ENCODE measurements at places on chromosomes 5 and 9.

DNA sequence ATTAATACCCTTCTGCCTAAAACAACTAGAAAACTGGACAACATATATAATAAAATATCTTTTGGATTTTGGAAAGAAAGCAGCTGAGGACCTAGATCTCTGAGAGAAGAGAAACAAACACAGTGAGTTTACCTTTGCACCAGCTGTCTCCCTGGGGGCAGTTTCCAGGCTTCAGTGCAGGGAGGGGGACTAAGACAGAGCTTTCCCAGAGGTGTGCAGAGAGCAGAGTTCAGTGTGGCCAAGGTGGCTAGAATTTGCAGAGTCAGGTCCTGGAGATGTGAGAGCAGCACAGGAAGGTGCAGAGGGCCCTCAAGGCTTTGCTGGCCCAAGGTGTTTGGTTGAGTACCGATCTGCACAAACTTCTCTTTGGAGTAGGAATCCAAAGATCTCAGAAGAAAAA, 26.3 kb upstream of the PTPDC1 start:
- no peak for DNase-seq

- no peak for DNase-seq
These were observed 101.4 kb upstream of the POC5 start for GRCh38 chr5:75818661-75819060.

GRCh38 chr5:17234374-17234773, 16.9 kb downstream of the BASP1 start:
- DNase-seq: no peak

GRCh38 chr5:124621279-124621678, 125.2 kb downstream of the ZNF608 start:
- no peak for DNase-seq

DNA sequence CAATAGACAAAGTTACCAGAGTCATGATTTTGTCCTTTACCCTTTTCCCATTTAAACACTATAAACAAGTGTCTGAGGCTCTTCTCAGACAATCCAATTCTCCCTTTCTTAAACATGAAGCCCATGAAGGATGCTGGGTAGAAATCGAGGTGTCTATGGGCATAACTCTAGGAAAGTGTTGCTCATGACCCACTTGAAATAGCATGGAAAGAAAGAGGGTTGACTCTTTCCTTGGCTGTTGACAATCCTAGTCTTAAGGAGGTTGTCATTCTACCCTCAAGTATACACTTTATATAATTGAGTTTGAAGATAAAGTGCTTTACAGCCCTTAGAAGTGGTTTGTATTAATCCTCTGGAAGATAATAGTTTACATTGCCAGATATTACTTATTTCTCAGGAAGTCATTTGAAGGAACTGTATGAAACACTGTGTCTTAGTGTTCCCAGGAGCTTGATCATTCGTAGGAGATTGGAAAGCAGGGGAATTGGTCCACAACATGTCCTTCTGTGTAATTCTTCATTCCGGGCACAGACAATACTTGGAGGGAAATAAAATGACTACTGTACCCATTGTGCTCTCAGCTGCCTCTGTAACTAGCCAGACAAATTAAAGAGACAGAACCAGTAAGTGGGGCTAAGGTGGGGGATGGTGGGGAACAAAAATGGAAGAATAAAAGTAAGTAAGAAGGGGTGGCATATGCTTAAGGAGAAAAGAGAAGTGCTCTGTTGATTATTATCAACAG, 1078.3 kb upstream of the DMAC1 start:
- DNase-seq: no peak

DNA sequence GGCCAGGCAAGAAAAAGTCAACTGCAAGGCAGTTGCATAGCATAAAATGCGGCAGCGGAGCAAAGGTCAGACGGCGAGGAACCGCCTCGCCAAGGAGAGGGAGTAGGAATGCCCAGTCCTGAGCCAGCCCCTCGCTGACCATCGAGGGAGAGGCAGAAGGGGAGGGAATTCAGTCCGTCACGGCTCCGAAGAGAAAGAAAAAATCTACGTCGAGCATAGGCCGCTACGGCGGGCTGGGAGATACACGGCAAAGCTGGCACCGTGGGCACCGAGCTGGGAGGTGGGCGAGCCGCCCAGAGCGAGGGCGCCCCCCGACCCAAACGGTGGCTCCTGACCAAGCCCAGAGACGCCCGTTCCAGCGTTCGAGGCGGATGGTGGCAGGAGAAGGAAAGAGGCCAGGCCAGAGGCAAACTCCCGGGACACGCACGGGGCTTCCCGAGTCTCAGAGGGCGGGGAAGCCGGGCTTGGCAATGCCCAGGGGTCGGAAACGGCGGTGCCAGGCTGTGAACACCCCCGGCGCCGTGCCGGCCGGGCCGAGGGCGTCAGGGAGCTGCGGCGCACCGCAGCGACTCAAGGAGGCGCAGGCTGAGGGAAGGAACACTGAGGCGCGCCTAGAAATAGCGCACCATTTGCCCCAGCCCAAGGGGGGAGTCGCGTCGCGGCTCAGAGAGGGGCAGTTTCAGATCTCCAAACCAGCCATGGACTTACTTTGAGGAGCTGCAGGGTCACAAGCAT, 518 bp downstream of the SPRY4 start:
- no peak for DNase-seq

- no peak for DNase-seq
These were observed 1.0 kb upstream of the GOLGA1 start for GRCh38 chr9:124941679-124942561.

DNA sequence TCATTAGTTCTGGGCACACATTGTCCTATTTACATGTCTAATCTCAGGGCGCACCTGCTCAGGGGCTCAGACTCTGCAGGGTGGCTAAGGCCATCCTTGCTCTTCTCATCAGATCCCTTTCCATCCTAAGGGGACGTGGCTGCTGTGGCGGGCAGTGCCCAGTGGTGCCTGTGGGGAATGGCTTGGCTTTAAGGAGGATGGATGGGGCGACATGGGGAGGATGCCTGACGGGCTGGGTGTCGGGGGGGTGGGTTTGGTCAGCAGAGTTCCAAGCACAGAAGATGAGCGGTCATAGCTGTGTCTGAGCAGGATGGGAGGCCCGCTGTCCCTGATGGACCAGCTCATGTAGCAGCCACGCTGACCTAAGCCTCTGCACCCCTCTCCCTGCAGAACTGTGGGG, 40.9 kb upstream of the SUSD3 start:
- no peak for DNase-seq

DNA sequence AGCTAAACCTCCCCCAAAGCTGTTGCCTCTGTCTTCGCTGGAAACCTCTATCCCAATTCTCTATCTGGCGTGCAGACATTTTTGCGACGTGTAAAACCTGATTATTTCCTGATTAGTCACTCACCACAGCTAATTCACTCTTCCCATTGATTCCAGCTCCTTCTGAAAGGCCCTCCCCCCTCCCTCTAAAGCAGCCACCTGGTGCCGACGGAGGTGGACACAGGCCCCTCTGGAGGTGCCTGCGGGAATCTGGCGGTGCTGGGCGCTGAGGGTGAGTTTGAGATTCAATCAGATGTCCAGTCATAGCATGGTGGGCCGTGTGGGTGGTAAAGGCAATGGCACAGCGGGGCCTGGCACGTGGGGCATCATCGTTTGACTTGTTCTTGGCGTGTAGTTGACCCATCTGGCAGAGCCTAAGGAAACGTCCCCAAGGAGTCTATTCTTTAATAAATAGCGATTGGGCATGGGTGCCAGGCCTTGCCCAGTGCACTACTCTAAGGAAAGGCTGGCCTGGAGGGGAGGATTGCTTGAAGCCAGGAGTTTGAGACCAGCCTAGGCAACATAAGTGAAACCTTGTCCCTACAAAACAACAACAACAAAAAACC, 271.1 kb upstream of the MVB12B start:
- DNase-seq: no peak

DNA sequence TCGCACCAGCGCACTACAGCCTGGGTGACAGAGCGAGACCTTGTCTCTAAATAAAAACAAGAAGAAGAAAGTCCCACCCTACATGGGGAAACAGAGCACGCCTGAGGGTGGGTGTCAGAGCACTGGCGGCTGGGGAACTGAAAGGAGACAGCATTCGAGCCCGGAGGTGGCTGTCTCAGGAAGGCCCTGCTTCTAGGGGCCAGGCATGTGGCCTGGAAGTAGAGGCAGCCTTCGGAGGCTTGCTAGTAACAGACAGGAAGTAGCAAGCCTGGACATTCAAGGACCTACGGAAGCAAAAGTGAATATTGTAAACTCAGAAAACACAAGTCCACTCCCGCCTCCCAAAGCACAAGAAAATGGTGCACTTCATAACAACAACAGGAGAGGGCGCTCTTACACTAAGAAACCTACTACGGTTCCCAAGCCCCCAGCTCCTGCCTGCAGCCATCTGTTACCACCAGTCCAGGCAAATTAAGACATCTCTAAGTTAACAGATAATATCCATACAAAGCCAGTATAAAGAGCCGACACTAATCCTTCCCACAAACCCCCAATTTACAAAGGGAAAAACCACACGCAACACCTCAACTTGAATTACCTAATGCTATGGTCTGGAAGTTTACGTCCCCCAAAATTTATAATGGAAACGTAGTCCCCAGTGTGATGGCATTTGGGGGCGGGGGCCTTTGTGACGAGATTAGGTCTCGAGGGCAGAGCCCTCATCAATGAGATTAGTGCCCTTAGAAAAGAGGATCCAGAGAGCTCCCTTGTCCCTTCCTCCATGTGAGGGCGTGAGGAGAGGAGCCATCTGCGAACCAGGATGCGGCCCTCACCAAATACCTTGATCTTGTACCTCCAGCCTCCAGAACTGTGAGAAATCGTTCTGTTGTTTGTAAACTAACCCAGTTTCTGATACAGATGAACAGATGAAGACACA, 7.7 kb downstream of the RASGEF1C start:
- no peak for DNase-seq

DNA sequence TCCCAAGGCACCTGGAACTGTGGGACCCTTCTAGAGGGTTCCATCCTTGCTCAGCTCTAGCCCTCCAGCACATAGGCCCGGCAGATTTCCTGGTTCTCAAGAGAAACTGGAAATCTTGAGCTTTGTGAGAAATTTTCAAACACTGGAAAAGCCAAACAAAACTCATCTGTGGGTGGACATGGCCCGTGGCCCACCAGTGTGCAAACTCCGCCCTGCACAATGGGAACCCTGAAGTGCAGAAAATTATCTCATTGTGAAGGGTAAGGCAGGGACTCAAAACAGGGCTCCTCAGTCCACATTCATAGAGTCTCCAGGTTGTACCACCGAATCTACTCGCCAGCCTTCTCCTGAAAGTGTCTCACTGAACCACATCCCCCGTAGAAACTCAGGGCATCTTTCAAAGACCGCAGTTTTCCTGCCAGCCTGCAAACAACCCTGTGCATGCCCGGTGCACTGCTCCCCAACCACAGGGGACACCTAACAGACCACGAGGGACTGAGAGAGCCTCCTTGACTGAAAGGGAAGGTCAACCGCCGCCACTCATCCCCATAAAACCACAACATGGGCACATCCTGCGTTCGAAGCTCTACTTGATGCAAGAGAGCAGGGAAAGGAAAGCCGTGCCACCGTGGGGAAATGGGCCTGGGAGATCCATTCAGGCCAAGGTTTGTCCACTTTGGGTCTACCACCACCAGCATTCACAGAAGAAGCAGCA, 18.1 kb downstream of the ADAMTS2 start:
- DNase-seq: no peak

GRCh38 chr5:139862313-139862712, 66.7 kb downstream of the PSD2 start:
- DNase-seq: peak; percentile 31

GRCh38 chr5:633501-633955, 21.4 kb downstream of the CEP72 start:
- DNase-seq: no peak

DNA sequence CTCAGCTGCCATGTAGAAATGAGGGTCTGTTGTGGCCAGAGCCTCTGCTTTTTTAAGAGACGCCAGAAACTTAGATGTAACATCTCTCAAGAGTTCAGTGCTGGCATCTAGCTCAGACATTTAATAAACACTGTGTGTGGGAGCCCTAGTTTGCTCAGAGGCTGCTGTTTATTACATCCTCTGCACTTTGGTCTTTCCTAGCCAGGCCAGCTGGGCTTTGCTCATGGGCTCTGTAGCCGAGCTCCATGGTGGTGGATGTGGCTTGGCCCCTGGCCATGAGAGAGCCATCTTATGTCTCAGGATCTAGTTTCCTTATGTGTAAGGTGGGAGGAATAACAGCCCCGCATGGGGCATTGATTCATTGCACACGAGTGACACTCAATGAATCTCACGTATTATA, 30.0 kb downstream of the ARHGEF37 start:
- DNase-seq: no peak

- DNase-seq: no peak
These were observed 61.5 kb downstream of the FXN start for GRCh38 chr9:69097064-69097463.

GRCh38 chr9:25733336-25733982, 55.2 kb upstream of the TUSC1 start:
- DNase-seq: no peak

- no peak for DNase-seq
These were observed 10.4 kb downstream of the CCL28 start for GRCh38 chr5:43401827-43402226.

DNA sequence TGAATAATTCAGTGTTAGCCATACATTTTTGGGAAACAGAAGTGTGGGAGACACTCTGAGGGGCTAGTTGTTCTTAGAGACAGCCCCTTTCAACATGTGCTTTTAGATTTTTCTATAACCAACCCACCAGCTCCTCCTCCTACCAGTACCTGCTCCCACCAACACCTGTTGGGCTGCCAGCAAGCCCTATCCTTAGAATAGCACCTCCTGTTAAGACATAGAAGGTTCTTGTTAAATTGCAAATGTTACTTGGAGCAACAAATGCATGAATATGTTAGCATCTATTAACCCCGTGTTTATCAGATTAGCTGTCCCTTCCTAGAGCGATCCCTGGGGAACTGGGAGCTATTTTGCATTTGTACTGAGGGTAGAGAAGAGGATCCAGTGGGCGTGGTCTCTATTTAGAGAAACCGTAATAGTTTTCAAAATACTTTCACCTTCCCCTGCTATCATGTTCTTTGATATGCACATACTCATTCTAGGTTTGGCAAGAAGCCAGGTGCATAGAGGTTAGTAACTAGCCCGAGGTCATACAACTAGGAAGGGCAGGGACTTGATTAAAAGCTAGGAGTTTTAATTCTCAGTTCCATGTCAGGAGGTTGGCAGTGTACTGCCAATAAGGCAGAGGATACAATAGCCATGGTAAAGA, 334.4 kb downstream of the KCTD16 start:
- DNase-seq: no peak

DNA sequence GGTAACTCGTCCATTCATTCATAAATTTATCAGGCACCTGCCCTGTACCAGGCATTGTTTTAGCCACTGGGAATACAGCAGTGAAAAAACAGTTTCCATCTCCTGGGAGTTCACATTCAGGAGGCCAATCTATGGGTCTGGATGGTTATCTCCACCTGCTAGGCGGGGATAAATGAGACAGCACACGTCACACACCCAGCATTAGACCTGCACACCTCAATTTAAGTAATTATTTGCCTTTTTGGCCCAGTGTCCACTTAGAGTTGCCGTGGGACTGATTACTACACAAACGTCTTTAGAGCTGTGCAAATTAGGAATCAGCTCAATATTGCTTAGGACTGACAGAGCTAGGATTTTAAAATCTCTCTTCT, 46.1 kb downstream of the STK10 start:
- DNase-seq: no peak

DNA sequence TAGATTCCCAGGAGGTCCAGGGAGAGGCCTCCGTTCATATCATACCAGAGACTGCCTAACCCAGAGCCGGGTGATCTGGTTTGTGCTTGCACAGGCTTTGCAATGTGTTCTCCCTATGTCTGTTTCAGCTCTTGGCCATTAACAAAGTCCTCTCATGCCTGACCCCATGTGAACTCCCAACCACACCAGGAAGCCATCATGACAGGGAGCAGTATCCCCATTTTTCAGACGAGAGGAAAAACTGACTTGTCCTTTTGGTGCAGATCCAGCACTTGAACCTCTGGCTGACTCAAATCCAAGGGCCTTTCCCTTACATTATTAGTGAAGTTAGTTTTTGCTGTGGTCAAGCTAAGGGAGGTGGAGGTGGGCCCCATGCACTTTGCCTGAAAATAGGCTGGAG, 58.4 kb downstream of the TEX10 start:
- no peak for DNase-seq

All from GM06990 (cell line).